CD4-positive, alpha-beta T cell treated with Interleukin-15 for 4 hours (primary cell): ENCODE measurements at places on chromosomes 2 and 18.
A peak's percentile ranks its signal among the peaks of the same experiment; 100 is the strongest.

DNA sequence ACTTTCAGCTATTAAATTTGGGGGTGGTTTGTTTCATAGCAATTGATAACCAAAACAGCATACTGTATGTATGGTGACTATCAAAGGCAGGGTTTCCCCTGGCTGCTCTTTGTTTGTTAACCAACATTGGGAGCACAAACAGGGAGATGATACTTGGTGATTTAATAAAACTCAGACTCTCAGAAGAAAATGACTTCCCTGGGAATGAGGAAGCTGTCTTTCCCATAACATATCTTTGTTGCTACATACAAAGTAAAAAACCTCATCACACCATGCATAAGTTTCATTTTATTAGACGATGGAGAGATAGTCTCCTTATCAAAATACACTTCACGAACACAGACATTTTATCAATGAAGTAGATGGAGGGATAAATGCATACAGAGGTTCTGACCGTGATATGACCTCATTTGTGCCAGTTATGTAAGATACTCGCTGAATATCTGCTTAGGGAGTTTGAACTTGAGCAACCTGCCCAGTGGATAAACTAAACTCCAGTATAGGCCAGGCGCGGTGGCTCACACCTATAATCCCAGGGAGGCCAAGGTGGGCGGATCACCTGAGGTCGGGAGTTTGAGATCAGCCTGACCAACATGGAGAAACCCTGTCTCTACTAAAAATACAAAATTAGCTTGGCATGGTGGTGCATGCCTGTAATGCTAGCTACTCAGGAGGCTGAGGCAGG is 3.8 kb upstream of the NFE2L2 start:
- DNase-seq: no peak

- no peak for DNase-seq
Observed at GRCh38 chr2:183946193-183946592, 652.1 kb upstream of the ZNF804A start.

DNA sequence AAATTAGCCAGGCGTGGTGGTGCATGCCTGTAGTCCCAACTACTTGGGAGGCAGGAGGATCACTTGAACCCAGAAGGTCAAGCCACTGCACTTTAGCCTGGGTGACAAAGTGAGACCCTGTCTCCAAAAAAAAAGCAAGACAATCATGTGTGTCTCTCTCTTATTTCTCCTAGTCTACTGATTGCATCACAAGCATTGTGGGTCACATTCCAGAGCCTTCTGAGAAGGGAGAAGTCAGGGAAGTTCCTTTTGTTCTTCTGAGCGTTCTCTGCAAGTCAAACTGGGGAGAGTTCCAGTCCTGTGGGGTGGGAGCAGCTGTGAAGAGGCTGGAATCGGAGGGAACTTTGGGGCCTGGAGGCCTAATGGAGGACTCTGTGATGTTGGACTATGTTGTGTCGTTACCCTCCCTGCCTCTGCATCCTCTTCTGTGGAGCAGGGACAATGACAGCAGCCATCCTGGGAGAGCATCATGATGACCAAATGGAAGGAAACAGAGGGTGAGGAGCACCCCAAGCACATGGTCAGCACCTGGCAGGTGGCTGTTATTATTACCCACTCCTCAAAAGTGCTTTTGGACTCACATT is 115.4 kb downstream of the MRO start:
- DNase-seq: no peak

DNA sequence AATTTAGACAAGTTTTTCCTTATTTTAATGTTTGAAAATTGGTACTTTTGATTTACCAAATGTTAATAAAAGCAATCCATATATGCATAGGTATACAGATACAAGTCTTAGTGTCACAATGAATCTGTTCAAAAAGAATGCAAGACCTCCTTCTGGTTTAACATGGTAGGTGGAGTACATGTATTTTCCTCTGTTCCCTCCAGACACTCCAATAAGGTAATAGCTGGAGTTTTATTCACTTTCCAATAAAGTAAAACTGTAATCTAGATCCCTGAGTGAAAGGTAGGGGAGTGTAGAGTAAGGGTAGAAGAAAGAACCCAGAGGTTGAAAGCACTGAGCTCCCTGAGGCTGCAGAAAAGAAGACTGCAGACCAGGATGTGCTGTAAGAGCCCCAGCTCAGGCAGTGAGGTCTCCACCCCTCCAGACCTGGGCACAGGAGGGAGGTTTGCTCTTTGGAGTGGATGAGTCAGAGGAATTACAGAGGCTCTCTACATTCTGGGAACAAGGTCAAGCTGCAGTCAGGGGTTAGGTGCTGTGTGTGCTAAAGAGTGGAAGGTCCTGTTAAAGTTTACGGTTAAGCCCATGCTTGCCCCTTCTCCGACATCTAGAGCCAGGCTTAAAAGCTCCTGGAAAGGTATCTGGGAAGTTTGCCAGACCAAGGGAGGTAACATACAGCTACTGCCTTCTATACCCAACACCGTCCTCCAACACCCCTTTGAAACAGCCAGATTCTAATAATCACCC is 27.6 kb upstream of the STAT1 start:
- no peak for DNase-seq

GRCh38 chr2:58042486-58042970 is 4.1 kb upstream of the VRK2 start:
- peak; percentile 69 for DNase-seq

DNA sequence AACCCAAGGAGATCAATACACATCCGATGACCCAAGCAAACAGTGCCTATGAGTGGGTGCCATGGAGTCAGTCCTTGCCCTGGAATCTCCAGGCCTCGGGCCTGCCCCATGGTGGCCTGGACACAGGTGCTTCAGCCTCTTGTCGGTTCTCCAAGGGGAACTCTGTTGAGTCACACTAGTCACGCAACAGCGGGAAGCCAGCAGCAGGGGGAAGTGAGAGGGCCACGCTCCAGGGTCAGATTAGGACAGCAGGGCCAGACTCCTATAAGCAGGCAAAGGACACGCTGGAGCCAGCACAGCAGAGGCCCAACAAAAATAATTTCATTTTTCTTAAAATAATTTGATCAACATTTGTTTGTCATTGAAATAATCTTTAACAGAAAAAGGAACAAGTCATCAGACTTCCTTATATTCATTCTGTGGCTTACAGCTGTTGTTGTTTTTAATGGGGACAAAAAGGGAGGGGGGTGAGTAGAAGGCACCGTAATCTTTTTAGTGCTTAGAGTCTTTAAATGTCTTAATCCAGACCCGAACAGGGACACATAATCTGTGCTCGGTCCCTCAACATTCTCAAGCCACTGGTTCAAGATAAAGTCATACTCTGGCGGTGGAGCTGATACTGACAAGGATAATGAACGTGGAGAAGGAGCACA is 16.4 kb upstream of the ARMC9 start:
- DNase-seq: no peak

DNA sequence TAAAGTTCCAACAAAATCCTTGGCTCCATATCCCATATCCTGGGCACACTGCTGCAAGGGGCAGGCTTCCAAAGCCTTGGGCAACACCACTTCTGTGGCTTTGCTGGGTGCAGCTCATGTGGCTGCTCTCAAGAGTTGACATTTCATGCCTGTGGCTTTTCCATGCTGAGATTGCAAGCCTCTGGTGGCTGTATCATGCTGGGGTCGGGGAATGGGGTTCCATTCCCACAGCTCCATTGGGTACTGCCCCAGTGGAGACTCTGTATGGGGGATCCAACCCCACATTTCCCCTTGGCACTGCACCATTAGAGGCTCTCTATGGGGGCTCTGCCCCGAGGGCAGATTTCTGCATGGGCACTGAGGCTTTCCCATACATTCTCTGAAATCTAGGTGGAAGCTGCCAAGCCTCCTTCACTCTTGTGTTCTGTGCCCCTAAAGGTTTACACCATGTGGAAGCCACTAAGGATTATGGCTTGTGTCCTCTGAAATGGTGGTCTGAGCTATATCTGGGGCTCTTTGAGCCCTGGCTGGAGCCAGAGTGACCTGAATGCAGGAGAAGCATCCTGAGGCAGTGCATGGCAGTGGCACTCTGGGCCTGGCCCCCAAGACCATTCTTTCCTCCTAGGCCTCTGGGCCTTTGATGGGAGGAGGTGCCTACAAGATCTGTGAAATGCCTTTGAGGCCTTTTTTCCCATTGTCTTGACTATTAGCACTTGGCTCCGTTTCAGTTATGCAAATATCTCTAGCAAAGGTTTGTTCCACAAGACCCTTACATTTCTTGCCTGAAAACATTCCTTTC is 107.9 kb downstream of the PTGR3 start:
- no peak for DNase-seq

DNA sequence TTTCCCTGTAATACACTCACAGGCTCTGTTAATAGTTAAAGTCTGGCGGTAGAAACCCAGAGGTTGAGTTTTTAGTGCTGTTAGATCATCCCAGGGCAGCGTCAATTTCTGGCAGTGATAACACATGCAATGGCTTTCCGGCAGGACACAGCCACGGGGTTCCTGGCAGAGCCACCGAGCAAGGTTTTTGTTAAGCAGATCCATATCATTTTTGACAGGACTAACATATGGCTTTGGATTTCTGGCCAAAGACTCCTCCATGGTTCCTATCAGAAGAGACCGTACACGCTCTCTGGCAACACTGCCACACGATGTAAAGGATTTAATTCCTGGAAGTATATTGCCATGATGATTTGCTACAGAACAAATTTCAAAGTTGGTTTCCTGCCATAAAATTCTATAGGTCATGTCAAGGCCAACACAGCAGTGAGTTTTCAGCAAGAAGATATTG is 854.3 kb downstream of the LRRTM4 start:
- no peak for DNase-seq

- DNase-seq: no peak
Observed at GRCh38 chr2:234771980-234772732, 179.7 kb upstream of the SH3BP4 start.

- DNase-seq: no peak
Observed at GRCh38 chr2:127566576-127566975, 31.1 kb downstream of the MYO7B start.

DNA sequence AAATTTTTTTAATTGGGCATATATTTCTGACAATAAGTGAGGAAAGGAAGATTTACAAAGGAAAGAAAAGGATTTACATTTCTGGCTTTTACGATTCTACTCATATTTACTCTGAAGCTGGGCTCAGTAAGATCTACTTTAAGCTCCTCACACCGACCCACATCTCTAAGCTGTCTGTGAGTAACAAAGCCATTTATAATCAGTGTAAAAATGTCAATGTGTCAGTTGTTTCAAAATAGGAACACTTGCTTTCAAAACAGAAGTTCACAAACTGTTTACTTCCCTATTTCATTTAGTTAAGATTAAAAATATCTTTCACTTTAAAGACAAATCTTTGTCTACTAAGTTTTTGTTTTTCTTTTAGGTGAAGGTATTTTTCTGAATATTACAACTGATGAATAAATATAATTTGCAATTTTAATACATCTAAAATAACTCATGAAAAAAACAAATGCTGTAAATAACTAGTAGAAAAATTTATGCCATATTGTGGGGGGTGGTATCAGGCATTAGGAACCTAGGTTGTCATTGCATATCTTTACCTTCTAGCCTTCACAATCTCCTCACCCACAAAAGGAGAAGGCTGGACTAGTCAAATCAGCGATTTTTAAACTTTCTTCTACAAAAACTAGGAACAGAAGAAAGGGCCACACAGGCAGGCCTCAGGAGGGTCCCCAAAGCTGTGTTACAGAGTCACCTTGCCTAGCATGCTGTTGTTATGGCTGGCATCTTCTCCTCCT is 64.5 kb downstream of the TMEM131 start:
- DNase-seq: no peak

GRCh38 chr2:105780606-105781005 is 35.9 kb downstream of the NCK2 start:
- no peak for DNase-seq

DNA sequence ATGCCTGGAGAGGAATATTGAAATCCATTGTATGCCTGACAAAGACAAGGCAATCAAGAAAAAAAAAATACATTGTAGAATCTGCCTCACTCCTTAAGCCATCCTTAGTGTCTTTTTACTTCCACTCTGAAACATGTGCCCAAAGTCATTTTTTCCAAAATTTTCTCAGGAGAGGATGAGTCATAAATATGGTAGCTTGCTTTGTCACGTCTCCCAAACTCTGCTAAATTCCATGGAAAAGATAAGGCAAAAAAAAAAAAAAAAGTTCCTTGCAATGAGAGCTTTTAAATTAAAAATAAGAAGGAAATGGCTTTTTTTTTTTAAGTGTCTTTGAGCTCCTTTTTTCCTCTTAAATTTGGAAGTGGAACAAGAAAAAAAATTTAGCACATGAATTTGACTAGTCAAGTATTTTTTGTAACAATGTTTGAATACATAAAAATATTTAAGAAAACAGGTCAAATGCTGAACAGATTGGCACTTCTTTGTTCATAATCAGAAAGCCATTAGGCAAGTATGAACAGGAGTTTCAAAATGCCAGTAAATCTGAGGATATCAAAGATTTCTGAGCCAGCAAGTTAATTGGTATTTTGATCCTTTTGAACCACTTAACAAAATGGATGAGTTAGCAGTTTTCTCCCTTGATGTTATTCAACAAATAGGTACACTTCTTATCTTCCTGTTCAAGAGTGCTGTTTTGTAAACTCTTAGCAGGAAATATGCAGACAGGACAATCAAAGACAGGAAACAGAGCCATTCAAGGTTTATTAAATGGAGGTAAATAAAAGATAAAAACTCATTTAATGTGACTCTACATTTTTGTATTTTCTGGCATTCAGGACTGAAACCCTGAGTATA is 247.3 kb upstream of the SP5 start:
- DNase-seq: no peak

- no peak for DNase-seq
Observed at GRCh38 chr2:229492034-229492433, 220.9 kb upstream of the PID1 start.

- no peak for DNase-seq
Observed at GRCh38 chr2:217989221-217989948, 13.4 kb downstream of the TNS1 start.

DNA sequence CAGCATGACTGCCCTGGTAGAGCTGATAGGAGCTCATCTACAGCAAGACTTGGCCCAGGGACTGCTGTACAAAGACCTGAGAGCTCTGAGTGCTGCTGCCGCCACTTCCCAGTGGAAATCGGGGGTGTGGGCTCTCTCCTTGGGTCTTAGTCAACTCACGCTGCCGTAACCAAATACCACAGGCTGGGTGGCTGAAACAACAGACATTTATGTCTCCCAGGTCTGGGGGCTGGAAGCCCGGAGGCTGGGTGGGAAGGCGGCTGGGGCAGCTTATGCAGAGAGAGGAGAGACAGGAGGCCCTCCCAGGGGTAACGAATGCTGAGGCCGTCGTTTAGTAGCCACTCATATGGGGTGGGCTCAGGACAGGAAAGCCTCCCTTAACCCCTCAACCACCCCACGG is 15.4 kb upstream of the MAL start:
- no peak for DNase-seq

DNA sequence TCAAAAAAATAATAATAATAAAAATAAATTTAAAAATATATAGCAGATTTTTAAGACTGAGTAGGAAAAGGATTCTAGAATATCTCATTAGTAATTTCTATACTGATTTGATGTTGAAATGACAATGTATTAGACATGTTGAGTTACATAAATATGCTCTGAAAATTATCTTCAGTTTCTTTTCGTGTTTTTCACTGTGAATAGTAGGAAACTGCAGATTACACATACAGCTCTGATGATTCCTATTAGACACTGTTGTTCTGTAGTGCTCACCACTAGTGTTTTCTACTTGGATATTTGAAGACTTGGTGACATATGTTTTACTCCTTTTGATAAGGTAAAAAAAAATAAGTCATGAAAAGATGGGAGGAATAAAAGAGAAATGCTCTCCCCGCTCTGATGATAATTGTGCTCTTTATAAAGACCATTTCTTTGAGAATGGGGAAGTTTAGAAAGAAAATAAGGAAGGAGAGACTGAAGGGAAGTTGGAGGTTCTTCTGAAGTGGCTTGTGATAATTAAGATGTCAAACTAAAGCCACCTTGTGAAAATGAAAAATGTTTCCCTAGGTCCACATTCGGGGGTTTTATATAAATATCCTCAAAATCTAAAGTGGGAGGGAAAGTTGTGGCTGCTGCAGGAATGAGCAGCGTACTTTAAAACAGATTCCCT is 52.9 kb downstream of the SLC9A2 start:
- no peak for DNase-seq
